CD4-positive, alpha-beta T cell treated with Interleukin-6 at 100 ng/mL for 8 hours (primary cell): ENCODE measurements at places on chromosomes 3 and 15.
A peak's percentile ranks its signal among the peaks of the same experiment; 100 is the strongest.

- no peak for DNase-seq
These were observed 258.5 kb upstream of the PROK2 start for GRCh38 chr3:72043204-72044133.

DNA sequence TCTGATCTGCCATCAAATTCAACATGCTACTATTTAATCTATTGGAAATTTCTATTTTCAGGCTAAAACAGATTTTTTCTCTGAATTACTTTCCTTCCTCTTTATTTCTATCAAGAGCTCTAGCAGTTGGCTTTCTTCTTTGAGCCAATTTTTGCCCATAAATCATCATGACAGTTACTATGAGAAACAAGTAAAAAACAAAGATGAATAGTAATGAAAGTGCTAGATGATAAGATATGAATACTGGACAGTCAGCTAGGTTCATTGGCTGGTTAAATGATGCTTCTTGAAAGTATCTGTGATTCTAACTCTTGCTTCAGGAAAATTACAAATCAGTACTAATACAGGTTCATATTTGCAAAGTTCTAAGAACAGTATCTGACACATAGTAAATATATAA lies 38.6 kb upstream of the NANOGP8 start:
- DNase-seq, result no peak

- DNase-seq, result no peak
These were observed 27.2 kb downstream of the PLSCR4 start for GRCh38 chr3:146223401-146224373.

DNA sequence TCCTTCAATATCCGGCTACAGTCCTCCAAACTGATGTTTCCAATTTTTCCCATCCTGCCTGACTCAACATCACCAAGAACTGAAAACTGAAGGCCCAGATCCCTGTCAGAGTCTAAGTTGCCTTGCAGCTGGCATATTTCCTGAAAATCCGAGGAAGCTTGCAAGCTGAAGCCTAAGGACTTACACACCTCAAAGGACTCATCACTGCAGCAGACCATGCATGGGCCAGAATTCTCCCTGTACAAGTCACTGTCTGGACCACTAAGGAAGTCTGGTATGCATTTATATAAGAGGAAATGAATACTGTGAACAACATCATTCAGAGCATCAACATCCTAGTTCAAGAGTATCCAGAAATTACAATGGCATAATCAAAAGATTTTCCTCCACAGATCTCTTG lies 548.8 kb upstream of the MDFIC2 start:
- DNase-seq, result no peak

DNA sequence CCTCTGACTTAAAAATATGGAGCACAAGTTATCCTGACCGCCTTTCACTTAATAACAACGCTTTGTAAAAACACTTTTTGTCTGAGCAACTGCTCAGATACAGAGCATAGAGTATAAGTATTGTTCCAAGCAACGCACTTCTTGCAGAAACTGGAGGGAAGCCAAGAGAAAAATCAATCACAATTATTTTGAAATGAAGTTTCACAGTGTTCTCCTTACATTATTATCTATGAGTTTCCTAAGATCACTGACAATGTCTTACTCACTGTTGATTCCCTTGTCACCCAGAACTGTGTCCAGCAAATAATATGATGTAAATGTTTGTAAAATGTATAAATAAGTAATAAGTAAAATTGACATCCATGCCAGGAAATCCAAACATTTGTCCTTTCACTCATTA lies 184.6 kb upstream of the GPR149 start:
- no peak for DNase-seq

DNA sequence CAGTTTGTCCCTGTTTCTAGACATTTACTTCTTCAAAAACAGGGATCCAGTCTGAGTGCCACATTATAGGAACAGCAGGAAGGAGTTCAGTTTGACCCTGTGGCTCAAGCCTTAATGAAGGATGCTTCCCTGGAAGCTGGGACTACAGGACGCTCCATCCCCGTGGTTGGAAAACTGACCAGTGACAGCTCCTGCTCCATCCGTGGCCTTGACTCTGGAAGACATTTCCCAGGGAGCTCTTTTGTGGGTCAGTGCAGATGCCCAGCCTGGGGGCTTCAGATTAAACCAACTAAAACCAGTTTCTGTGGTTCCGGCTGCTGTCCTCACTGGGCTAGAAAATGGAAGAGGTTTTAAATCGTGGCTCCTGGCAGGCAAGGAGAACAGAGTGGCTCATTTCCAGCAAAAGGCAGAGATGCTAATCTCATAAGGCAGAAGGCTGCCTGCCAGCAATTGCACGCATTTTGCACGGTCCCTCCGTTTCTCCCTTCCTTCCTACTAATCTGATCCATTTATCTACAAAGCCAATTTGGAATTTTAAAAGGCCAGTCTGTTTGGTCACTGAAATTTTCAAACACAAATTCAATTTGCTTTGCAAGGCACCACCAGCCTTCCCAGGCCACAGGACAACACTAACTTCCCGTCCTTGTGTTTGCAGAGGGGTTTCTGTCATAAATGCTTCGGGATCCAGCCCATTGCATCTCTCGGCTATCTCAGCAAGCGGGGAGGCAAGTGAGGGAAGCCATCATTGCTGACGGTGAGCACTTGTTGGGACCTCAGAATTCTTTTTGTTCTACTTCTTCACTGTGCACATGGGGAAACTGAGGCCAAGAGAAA lies 6.2 kb upstream of the SSUH2 start:
- no peak for DNase-seq

DNA sequence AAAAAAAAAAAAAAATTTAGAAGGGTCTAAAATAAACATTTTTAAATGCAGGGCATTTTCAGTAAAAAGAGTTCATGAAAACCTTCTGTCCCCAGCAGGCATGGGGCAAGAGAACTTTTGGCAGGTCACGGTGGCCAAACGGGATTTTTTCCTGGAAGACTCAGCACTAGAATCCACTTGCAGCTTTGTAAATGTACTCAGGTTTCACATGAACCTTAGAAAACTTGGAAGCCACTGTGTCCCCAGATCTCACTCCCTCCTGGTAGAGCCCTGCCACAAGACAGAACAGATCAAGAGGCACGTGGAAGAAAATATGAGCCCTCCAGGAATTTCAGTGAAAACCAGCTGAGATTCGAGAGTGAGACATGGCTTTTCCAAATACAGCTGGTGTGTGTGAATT lies 2.1 kb upstream of the GNB5 start:
- no peak for DNase-seq

DNA sequence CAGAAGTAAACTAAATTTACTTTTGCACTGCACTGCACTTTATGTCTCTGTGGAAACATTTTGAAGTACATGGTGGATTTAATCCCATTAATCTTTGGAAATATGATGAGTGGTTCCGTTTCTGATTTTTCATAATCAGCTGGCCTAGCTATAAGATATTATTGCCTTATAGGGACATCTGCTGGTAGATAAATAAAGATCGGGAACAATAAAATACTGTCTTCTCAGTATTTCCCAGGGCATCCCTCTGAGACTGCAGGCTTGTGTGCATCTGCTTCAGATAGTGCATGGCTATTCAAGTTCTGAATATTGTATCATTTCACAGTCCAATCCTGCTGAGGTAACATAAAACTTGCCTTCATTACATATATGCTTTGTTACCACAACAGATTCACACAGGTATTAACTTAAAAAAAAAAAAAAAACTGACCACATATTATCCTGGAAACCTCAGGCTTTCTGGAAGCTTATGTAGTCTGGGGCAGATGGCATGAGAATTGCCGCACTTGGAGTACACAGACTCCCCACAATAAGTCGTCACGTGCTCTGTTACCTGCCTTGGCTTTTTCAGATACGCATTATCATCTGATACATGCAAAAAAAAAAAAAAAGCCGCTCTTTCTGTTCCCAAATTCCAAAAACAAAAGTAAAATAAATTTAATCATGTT lies 330.8 kb upstream of the AGTR1 start:
- DNase-seq, result no peak

DNA sequence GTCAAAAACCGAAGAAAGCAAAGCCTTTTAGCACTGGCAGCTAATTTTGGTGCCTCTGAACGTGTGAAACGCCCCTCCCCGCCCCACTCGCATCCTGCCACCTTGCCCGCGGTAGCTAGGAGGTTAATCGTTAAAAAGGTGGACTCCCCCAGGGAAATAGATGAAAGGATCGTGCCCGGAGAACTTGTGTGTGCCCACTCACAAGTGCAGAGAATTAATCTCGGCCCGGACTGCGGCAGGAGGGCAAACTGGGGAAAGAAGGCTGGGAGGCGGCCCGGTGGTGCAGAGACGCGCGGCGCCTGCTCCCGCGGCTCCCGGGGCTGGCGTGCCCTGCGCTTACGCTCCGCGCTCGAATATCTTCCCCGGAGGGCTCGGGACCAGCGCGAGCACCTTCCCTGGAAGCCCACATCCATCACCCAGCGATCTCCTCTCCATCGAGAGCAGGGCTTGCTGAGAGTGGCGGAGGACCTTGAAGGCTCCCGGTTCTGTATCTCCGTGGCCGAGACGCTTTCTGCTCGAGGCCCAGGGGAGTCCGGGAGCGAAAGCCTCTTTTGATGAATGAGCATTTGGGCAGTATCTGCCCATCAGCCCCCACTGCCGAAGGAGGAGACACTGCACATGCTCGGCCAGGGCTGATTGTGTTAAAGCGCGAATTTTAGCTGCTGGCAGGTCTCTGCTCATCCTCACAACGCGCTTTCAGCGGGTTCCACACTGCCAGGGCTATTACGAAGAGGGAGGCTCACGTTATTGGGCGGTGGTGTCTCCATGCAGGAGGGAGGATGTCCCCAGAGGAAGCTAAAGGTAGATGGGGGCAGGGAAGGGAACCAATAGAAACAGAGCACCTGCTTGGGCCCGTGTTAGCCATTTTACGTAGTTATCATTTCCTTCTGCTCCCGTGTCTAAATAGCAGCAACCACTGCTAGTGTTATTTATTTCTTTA lies 1.3 kb upstream of the SPTSSB start:
- peak; percentile 3 for DNase-seq

- DNase-seq, result no peak
These were observed 57.4 kb downstream of the LRTM1 start for GRCh38 chr3:54870423-54870822.

GRCh38 chr15:31130576-31131237 lies 29.2 kb upstream of the TRPM1 start:
- DNase-seq, result no peak

DNA sequence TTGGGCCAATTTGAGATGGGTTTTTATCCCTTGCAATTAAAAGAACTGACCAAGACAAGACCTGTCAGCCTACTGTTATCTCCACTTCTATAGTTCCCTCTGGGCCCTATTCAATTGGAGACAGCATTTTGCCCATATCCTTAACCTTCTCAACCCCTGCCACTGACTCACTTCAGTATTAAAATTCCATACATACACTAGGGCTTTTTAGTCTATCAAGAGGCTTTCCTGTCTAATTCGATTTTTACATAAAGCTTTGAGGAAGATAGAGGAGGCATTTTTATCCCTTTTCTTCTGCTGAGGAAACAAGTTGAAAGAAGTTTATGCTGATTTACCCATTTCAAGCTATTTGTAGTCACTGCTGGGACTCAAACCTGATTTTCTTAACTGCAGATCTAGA lies 51.1 kb downstream of the GTF2E1 start:
- DNase-seq, result no peak

DNA sequence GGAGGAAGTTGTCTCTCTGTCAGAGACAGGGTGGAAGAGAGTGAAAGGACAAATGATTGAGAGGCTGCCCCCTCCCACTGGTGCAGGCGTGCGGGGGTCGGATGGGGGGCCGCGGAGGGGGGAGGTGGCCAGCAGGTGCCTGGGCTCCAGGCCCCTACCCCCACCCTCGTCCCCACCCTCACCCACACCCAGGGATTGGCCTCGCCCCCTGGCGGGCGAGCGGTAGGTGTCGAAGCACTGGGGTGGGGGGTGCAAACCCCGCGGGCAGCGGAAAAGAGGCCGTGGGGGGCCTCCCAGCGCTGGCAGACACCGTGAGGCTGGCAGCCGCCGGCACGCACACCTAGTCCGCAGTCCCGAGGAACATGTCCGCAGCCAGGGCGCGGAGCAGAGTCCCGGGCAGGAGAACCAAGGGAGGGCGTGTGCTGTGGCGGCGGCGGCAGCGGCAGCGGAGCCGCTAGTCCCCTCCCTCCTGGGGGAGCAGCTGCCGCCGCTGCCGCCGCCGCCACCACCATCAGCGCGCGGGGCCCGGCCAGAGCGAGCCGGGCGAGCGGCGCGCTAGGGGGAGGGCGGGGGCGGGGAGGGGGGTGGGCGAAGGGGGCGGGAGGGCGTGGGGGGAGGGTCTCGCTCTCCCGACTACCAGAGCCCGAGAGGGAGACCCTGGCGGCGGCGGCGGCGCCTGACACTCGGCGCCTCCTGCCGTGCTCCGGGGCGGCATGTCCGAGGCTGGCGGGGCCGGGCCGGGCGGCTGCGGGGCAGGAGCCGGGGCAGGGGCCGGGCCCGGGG lies at the start of gene KAT2B:
KAT2B (plus strand) TSS at position 682 of the 783 bp plus-strand sequence; CDS start at position 714, 32 bp downstream.
- DNase-seq, result peak; percentile 82

DNA sequence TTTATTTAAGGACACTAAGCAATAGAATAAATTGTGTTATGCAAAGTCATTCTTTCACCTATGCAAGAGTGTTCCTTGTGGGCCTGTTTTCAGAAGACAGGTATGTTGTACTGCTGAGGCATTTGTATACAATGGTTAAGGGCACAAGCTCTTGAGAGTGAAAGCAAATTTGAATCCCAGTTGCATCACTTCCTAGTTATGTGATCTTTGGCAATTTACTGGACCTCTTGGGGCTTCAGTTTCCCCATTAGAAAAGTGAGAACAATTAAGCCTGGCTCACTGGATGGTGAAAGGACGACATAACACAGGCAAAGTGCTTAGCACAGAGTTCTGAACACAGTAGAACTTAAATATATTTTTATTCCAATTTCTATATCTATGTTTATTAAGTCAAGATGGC lies 117.4 kb downstream of the EFHB start:
- DNase-seq, result no peak

- DNase-seq, result no peak
These were observed 37.2 kb downstream of the FSIP1 start for GRCh38 chr15:39745415-39745814.

DNA sequence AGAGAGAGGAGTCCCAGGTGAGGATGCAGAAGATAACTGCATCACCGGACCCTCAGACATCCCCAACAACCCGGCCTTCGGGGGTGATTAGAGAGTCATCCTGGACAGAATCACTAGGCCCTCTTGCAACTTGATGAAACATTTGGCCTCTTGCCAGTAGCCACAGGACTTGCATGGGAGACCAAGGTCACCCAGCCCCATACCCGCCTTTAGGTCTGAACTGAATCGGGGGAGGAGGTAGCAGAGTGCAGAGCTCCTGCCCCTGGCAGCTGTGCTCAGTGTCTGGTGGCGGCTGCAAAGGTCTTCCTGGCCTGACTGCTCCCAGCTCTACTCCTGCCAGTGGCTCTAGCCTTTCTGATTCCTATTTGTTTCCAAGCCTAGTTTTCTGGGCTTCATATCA lies 12.4 kb downstream of the PIF1 start:
- no peak for DNase-seq

GRCh38 chr3:36562945-36563344 lies 182.6 kb downstream of the STAC start:
- DNase-seq, result no peak

DNA sequence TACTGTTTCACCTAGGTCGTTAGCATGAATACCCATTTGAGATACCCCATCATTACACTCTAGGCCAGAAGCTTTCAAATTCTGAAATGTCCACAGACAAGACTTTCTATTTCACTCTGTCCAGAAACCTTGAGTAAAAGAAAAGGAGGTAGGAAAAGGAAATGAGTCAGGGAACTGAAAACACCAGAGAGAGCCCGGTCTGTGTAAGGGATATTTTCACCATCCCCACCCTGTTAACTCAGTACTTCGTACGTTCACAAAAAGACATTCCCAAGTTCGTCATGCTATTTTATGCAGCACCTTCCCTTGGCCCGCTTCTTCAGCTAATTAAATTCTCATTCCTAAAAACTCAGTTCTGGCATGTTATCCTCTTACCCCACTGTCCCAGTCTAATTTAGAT lies 89.4 kb upstream of the SOX2 start:
- no peak for DNase-seq
